Upper lobe of left lung (tissue), 6 donors: ENCODE measurements at places on chromosomes 3 and 15. TPM values are rescaled to one million over a fixed set of nuclear protein-coding genes. Genes with fewer than 3 reads are reported as not detected.

TRPM1 gene
- total RNA-seq: not detected

CA12 gene
- total RNA-seq: 2.2 TPM

DNA sequence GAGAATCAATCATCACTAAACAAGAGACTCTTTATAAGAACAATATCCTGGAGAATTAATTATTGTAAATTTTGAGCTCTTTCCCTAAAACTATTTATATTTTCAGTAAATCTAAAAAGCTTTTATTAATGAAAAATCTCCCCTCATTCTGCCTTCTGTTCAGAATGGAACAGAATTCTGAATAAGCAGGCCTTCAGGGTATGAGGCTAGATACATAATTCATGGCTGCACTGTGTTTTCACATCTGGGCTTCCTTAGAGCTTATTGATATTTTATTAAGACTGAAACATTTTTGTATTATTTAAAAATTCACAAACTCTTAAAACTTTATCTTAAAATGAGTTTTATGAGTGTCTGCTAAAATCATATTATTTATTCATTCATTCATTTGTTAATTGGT, 24.8 kb downstream of the CLDN11 start:
- no peaks in the 10 kb centered on the region for H3K4me1 ChIP-seq
- H3K4me3 ChIP-seq: no peak overlapping the region
- no peak for DNase-seq
- H3K27me3 ChIP-seq: no peaks in the 10 kb centered on the region

DNA sequence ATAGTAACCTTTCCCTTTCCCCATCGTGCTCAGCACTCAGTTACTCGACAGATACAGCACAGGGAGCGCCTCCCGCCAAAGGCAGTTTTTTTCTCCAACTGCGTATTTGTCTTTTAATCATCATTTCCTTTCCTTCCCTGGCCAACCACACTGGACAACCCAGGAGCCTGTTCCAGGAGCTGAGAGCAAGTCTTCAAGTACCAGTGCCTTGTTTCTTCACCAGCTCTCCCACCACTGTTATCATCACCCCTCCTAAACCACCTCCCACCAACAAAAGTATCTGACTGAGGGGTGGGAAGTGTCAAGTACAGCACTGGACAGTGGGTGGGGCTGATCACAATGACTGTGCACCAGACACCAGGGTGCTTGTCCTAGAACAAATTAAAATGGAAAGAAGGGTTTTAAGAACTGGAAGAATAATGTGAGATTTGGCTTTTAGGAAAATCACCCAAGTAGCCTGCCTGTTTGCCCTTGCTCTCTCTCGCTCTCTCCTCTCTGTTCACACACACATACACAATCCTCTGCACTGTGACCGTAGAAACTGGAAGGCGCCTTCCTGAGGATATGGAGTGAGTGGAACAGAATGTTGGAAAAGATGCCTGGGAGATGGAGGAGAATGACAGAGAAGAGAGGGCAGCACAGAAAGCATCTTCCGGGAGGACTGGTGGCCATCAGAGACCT, 126.3 kb downstream of the TNIK start:
- no peaks in the 10 kb centered on the region for H3K27me3 ChIP-seq
- H3K27ac ChIP-seq: no peak overlapping the region
- no peak overlapping the region for H3K4me3 ChIP-seq
- no peak for DNase-seq
- H3K36me3 ChIP-seq: no peaks in the 10 kb centered on the region
- H3K4me1 ChIP-seq: peaks cover 14% of the 10 kb centered on the region

DNA sequence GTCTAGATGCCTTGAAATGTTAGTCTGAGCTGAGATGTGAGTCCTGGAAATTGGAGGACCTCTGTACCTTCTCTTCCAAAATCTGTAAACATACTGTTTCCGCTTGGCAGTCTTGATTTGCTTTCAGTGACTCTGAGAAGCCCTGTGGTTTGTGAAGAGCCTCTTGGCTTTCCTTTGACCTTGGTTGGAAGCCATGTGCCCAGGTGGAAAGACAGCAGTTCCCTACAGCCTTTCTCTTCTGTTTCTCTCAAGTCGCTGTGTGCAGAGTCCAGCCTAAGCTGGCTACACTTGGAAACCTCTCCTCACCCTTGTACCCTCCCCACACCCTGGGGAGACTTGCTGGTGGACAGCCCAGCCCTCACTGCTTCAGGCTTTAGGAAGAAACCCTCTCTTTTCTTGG, 129.8 kb upstream of the CTDSPL start:
- no peak for DNase-seq
- H3K4me1 ChIP-seq: no peaks in the 10 kb centered on the region
- no peak overlapping the region for H3K4me3 ChIP-seq
- H3K27ac ChIP-seq: peak overlapping the region; percentile 2
- no peaks in the 10 kb centered on the region for H3K27me3 ChIP-seq

DNA sequence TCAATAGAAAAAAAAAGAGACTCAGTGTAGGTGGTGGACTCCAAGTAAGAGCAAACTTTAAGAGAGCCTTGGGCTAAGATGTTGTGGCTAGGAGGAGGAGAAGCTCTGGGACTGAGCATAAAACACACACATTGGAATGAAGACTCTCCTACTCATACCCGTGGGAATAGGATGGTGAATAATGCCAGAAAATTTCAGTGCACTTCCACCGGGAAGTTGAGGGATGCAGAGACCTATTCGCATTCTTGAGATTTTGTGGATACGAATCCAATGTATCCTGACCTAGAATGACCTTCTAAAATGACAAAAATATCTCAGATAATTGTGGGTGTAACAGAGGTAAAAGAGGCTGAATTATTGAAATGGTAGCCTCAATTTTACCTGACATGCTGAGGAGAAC, 388.7 kb upstream of the SGO1 start:
- DNase-seq: no peak
- no peak overlapping the region for H3K27ac ChIP-seq
- no peaks in the 10 kb centered on the region for H3K4me1 ChIP-seq
- no peak overlapping the region for H3K4me3 ChIP-seq
- no peaks in the 10 kb centered on the region for H3K27me3 ChIP-seq
- no peaks in the 10 kb centered on the region for H3K36me3 ChIP-seq

DNA sequence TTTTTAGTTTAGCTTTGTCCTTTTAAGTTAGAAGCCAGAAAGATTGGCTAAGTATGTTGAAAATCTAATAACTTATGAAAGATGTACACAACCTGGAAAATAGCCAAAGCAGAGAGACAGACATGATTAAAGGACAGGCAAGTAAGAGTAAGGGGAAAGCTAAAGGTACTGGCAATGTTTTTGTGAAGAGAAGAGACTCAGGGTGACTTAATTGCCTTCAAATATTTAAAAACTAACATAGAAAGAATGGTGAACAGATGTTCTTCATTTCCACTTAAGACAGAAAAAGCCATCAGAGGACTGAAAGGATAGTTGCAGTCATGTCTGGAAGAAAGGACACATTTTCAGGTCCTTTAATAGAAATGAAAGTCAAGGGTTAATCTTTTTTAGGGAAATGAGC, 68.8 kb downstream of the ZNF385D start:
- no peaks in the 10 kb centered on the region for H3K4me1 ChIP-seq
- no peak overlapping the region for H3K4me3 ChIP-seq
- H3K36me3 ChIP-seq: no peaks in the 10 kb centered on the region
- H3K27me3 ChIP-seq: no peaks in the 10 kb centered on the region
- DNase-seq: no peak

STAB1 gene
- 259 TPM for total RNA-seq

DNA sequence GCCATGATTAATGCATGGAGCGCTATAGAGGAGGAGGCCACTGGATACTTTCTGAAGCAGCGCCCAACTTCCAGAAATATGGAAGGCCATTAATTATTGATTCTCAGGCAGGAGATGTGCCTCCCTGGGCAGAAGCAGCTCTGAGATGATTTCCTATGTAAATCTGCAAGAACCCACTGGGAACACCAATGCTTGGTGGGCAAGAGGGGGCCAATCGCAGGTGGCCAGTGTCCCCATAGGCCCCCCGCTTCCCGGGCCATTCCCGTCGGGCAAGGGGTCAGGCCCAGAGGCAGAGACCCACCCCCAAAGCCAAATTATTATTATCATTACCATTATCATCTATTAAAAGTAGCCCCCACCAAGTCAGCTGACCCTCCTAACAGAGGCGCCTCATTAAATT, 288.0 kb upstream of the TLE3 start:
- no peaks in the 10 kb centered on the region for H3K36me3 ChIP-seq
- H3K27me3 ChIP-seq: no peaks in the 10 kb centered on the region
- H3K4me1 ChIP-seq: no peaks in the 10 kb centered on the region
- no peak overlapping the region for H3K27ac ChIP-seq

CASR gene
- not detected for total RNA-seq

DNA sequence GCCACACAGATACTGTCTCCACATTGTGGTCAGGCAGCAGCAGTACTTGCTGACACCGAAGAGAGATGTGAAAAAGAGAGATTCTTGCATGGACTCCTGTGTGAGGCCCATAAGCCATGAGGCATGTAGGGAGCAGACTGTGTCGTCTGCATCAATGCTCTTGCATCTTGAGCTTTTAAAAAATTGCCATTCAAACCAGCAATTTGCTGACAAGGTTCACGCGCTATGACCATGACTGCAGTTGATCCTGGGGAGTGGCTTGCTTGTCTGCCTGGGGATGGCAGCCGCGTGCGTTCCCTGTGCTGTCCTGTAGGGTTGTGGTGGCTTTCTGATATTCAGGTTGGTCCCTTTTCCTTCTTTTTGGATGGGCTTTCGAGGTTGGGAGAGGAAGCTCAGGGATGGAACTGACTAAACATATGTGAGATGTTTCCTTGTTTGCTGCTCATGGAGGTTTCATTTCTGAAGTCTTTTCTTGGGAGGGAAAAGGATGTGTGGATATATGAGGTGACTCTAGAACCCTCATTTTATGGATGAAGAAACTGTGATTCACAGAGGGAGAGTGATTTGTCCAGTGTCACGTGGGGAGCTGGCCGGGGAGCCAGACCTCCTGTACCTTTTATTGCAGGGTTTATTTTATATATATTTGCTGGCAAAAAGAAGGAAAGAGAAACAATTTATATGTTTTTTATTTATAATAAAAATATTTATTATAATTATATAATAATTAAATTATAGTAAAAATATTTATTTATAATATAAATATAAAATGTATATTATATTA, 48.6 kb downstream of the LPP start:
- DNase-seq: peak; percentile 22
- no peaks in the 10 kb centered on the region for H3K27me3 ChIP-seq
- H3K36me3 ChIP-seq: no peaks in the 10 kb centered on the region

GRCh38 chr15:70278644-70279043, 180.9 kb upstream of the TLE3 start:
- H3K36me3 ChIP-seq: no peaks in the 10 kb centered on the region
- no peaks in the 10 kb centered on the region for H3K27me3 ChIP-seq
- H3K4me3 ChIP-seq: no peak overlapping the region

SLC22A13 gene
- not detected for total RNA-seq

NUP210 gene
- total RNA-seq: 22.8 TPM

NSUN3 gene
- total RNA-seq: 24.1 TPM

DNA sequence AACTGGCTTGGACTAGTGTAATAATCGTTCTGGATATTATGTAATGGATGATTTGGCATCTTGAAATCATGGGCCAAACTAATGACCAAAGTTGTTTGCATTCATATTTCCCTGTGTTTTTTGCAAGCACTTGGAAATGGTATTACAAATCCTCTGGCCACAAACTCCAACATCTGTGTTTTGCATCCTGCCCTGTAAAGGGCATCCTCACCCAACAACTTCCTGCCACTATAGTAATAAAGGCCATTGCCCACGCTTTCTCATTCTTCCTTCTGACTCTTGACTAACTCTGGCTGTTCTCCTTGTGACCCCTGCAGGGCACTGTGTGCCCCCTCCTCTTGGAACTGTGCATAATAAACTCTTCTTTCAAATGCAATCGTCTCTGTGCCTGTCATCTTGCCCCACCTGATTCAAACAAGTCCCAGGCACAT, 25.4 kb upstream of the PSMD6 start:
- no peak for DNase-seq
- H3K27me3 ChIP-seq: no peaks in the 10 kb centered on the region

DNA sequence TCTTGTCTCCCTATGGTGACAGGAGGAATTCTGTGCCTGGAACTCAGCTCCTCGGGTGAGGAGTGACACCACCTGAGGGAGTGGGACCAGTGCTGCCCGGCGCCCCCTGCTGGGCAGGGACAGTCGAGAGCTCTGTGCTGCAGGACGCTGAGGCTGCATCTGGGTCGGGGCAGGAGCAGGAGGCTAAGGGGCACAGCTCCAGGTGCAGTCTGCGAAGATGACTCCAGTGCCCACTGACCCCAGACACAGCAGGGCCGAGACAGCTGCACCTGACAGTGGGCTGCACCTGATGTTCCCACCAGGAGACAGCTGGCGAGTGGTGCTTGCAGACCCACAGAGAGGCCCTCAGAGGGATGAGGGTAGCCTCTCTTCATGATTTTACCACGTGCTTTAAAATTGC, 152.9 kb downstream of the ATP10A start:
- no peaks in the 10 kb centered on the region for H3K27me3 ChIP-seq
- no peaks in the 10 kb centered on the region for H3K4me1 ChIP-seq
- H3K27ac ChIP-seq: no peak overlapping the region
- peak; percentile 54 for DNase-seq

DNA sequence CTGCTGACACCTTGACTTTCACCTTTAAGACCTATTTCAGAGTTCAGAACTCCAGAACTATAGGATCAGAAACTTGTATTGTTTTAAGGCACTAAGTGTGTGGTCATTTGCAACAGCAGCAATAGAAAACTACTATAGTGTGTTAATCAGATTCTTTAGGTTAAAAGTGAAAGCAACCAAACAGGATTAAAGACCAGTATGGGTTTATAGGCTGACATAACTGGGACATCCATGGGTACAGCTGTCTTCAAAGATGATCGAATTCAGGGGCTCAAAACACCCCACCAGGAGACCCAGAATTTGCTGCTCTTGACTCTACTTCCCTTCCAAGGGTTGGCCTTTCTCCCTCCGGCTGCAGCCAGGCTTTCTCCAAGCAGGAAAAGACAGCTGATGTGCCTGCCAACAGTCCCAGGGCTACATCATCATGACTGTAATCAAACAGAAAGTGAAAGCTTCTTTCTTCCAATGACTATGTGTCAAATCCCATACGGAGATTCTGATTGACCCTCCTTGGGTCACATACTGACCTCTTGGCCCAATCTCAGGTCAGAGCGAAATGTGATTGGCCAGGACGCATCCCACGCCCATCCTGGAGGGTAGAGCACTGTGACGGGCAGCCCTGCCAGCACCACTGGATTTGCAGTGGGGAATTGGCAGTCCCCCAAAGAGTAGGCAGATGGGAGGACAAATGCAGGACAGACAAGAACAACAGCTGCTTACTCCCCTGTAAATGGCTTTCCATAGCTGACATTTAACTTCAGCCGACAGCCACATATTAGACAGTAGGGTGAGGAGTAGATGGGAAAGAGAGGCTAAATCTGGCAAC, 51.4 kb upstream of the RNF7 start:
- no peaks in the 10 kb centered on the region for H3K36me3 ChIP-seq
- H3K27ac ChIP-seq: peak overlapping the region; percentile 76
- H3K4me3 ChIP-seq: no peak overlapping the region
- no peaks in the 10 kb centered on the region for H3K27me3 ChIP-seq
- peaks cover 32% of the 10 kb centered on the region for H3K4me1 ChIP-seq
- no peak for DNase-seq

- H3K27ac ChIP-seq: no peak overlapping the region
- no peaks in the 10 kb centered on the region for H3K4me1 ChIP-seq
- H3K4me3 ChIP-seq: no peak overlapping the region
- DNase-seq: no peak
- no peaks in the 10 kb centered on the region for H3K36me3 ChIP-seq
Measured at GRCh38 chr3:115864911-115865310, 241.6 kb downstream of the GAP43 start.

HES1 gene
- 25.0 TPM for total RNA-seq

NR2E3 gene
- total RNA-seq: 3.1 TPM

GRCh38 chr3:16219777-16220176, 45.0 kb downstream of the DPH3 start:
- no peaks in the 10 kb centered on the region for H3K27me3 ChIP-seq
- no peaks in the 10 kb centered on the region for H3K4me1 ChIP-seq
- no peak overlapping the region for H3K27ac ChIP-seq
- no peak overlapping the region for H3K4me3 ChIP-seq
